Left ventricle myocardium superior (tissue), 1 donor: ENCODE measurements at places on chromosomes 5 and 9. TPM values are rescaled to one million over a fixed set of nuclear protein-coding genes. Genes with fewer than 3 reads are reported as not detected.

Gene LVRN
- total RNA-seq: 0.59 TPM

Gene WNT8A
- total RNA-seq: not detected

Gene PDGFRB
- 47.8 TPM for total RNA-seq

Gene STPG3
- total RNA-seq: 0.69 TPM

Gene TPPP
- 34.8 TPM for total RNA-seq

Gene OR1J2
- not detected for total RNA-seq

Gene ECSCR
- total RNA-seq: 20.6 TPM

Gene CDH10
- total RNA-seq: 0.22 TPM

Gene SLC27A6
- 52.2 TPM for total RNA-seq

Gene AGXT2
- total RNA-seq: not detected

Gene C5orf58
- total RNA-seq: not detected

Gene SNAPC4
- 4.4 TPM for total RNA-seq

Gene KIF20A
- total RNA-seq: 0.59 TPM

Gene KCNN2
- total RNA-seq: 10.5 TPM

Gene RELL2
- total RNA-seq: 0.55 TPM

Gene TXNDC8
- not detected for total RNA-seq

Gene OR1N2
- total RNA-seq: not detected

Gene LRRC14B
- total RNA-seq: 107 TPM

Gene ERAP2
- total RNA-seq: 6.1 TPM

Gene SPATA31C1
- not detected for total RNA-seq

Gene SHC3
- 0.59 TPM for total RNA-seq

Gene ARHGEF28
- total RNA-seq: 3.5 TPM

Gene NUTM2F
- total RNA-seq: not detected

Gene BRINP1
- 0.27 TPM for total RNA-seq
